Endodermal cell (in vitro differentiated cells): ENCODE measurements at places on chromosomes 5 and 9. TPM values are rescaled to one million over a fixed set of nuclear protein-coding genes. Genes with fewer than 3 reads are reported as not detected.
A peak's percentile ranks its signal among the peaks of the same experiment; 100 is the strongest.

GRCh38 chr9:34126207-34127034 lies at the start of gene DCAF12:
TSS of gene DCAF12 (minus strand) at chr9:34126698. CDS start at chr9:34126431, 267 bp downstream.
- peaks cover 4% of the 10 kb centered on the region for H3K4me1 ChIP-seq
- peak; percentile 96 for DNase-seq
- H3K4me3 ChIP-seq = peak within 1 kb of the TSS; percentile 95
- peaks cover 23% of the 10 kb centered on the region for H3K36me3 ChIP-seq
- H3K27ac ChIP-seq = peak within 1 kb of the TSS; percentile 86

DNA sequence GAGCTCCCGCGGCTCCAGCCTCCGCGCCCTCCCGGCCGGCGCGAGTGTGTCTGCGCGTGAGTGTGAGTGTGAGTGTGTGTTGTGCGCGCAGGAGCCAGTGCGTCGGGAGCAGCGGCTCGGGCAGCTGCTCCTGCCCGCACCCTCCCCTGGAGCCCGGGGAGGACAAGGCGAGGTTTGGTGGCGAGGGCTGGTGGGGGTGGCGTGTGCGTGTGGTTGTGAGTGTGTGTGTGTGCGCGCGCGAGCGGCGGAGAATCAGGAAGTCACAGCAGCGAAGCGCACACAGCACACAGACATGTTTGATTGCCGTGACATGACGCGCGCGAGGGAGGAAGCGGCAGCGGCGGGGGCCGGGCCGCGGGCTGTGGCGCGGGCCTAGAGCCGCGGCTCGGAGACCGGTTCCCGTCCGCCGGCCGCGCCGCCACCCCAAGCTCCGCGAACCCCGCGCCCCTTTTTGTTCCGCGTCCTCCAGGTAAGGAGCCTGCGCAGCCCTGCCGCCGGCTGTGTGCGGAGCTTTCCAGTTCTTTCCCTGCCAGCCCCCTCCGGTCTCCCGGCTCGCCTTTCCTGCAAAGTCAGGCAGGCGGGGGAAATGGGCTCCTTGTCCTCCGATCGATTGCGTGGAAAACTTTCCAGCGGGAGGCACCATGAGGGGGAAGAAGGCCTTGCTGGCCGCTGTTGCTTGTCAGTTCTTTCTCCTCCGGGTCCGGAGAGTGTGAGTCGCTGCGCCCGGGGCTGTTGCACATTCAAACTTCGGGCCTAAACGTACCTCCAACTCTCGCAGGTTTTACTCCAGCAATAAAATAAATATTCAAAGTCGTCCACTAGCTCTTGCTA lies 2.4 kb downstream of the SMARCA2 start:
- H3K4me3 ChIP-seq = peak overlapping the region; percentile 93
- H3K27ac ChIP-seq = no peak overlapping the region
- no peaks in the 10 kb centered on the region for H3K4me1 ChIP-seq
- peaks cover 55% of the 10 kb centered on the region for H3K27me3 ChIP-seq

DNA sequence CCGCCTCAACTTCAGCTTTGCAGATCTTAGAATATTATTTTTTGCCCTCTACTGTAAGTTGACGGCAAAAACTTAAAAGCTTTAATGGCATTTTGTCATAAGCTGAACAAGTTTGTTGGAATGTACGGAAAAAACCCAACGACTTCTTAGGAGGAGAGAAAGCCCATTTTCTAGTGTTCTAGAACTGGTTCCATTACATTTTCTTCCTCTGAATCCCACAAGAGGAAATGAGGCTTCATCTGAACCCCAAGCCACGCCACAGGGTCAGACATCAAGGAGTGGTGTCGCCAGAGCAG lies 113.7 kb downstream of the LHFPL2 start:
- H3K36me3 ChIP-seq = peaks cover 32% of the 10 kb centered on the region
- no peak overlapping the region for H3K27ac ChIP-seq
- no peak overlapping the region for H3K4me3 ChIP-seq
- DNase-seq = no peak
- peaks cover 4% of the 10 kb centered on the region for H3K4me1 ChIP-seq
- H3K27me3 ChIP-seq = no peaks in the 10 kb centered on the region

RETREG1 gene
- 4.1 to 4.6 TPM (median 4.2 TPM) in 3 replicates for total RNA-seq

GRCh38 chr9:133493428-133493827 lies 14.5 kb upstream of the SLC2A6 start:
- no peak overlapping the region for H3K4me3 ChIP-seq
- no peak overlapping the region for H3K27ac ChIP-seq
- H3K36me3 ChIP-seq = no peaks in the 10 kb centered on the region

ZNF483 gene
- 21.0 and 21.4 TPM in 2 replicates for total RNA-seq

DNA sequence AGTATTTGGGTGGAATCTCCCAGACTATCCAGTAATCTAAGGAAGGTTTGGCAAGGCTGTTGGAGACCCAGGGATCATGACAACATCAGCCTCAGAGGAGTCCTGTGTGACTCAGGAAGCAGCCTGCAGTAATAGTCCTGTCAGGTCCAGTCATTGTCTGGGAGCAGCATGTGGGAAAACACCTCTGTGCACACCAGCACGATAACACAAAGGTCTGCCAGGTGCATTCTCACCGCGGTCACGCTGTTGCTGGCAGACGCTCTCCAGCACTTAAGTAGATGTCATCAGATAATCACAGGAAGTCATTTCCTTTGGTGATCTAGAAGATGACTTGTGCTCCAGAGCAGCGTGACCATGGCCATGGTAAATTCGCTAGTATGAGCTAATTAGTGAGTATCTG lies 99.2 kb upstream of the IQGAP2 start:
- H3K27me3 ChIP-seq = no peaks in the 10 kb centered on the region
- no peak overlapping the region for H3K4me3 ChIP-seq
- H3K4me1 ChIP-seq = peaks cover 7% of the 10 kb centered on the region
- DNase-seq = peak; percentile 78

PCDHA9 gene
- total RNA-seq = 0.33 to 0.60 TPM (median 0.48 TPM) in 3 replicates

GRCh38 chr5:17359451-17360011 lies 138.5 kb upstream of the TAF11L2 start:
- no peaks in the 10 kb centered on the region for H3K27me3 ChIP-seq
- no peaks in the 10 kb centered on the region for H3K36me3 ChIP-seq
- H3K4me3 ChIP-seq = no peak overlapping the region
- H3K4me1 ChIP-seq = no peaks in the 10 kb centered on the region
- no peak for DNase-seq
- H3K27ac ChIP-seq = no peak overlapping the region

GNAQ gene
- total RNA-seq = 46.0 to 52.2 TPM (median 48.8 TPM) in 3 replicates

DNA sequence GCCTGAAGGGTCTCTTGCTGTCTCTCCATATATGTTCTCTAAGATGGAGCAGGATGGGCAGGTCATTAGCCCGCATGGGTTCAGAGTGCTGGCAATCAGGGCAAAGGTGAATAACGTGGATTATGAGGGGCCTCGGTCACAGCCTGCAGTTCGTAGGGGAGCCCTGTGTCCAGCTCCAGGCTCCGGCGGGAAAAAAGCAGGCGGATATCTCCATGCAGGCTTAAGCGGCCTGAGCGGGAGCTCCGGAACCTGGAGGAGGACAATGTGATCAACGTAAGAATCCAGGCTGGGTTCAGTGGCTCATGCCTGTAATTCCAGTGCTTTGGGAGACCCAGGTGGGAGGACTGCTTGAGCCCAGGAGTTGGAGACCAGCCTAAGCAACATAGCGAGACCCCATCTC lies 2.2 kb upstream of the STOML2 start:
- no peaks in the 10 kb centered on the region for H3K27me3 ChIP-seq
- H3K36me3 ChIP-seq = peaks cover 56% of the 10 kb centered on the region
- no peak overlapping the region for H3K4me3 ChIP-seq

DNA sequence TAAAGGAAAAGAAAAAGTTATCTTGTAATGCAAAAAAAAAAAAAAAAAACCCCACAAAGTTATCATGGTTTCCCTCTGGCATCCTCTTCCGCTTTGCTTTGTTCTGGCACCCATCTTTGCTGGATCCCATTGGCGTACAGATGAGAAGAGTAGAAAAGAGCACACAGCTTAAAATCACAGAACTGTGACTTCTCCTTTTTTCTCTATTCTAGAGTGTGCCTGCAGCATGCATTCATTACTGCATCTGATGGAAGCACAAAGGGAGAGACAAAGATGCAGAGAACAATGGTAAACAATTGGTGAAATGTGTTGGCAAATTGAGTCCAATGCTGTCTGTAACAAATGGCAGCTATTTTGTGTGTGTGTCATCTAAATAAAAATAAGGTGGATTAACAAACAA lies 440.8 kb upstream of the PIK3R1 start:
- DNase-seq = no peak
- H3K4me1 ChIP-seq = no peaks in the 10 kb centered on the region
- no peaks in the 10 kb centered on the region for H3K36me3 ChIP-seq
- H3K27me3 ChIP-seq = no peaks in the 10 kb centered on the region

ZNF454 gene
- 0.34 to 0.86 TPM in 2 of 3 replicates, not detected in the other for total RNA-seq

ABCA2 gene
- total RNA-seq = 30.0 to 56.2 TPM (median 33.2 TPM) in 3 replicates

GRCh38 chr9:130078547-130078946 lies 24.8 kb downstream of the GPR107 start:
- H3K4me1 ChIP-seq = no peaks in the 10 kb centered on the region
- peaks cover 55% of the 10 kb centered on the region for H3K36me3 ChIP-seq
- no peaks in the 10 kb centered on the region for H3K27me3 ChIP-seq
- H3K4me3 ChIP-seq = no peak overlapping the region

C6 gene
- total RNA-seq = 0.14 TPM in 1 of 2 replicates, not detected in the other

CER1 gene
- 694 to 6,466 TPM (median 767 TPM) in 3 replicates for total RNA-seq

GRCh38 chr9:80994892-80995291 lies 694.5 kb downstream of the TLE1 start:
- H3K27ac ChIP-seq = no peak overlapping the region
- no peak overlapping the region for H3K4me3 ChIP-seq
- DNase-seq = no peak
- no peaks in the 10 kb centered on the region for H3K27me3 ChIP-seq
- no peaks in the 10 kb centered on the region for H3K36me3 ChIP-seq

GRCh38 chr5:351084-351920 lies 29.8 kb downstream of the AHRR start:
- H3K27me3 ChIP-seq = no peaks in the 10 kb centered on the region
- H3K4me1 ChIP-seq = no peaks in the 10 kb centered on the region

- no peaks in the 10 kb centered on the region for H3K27me3 ChIP-seq
- peaks cover 71% of the 10 kb centered on the region for H3K36me3 ChIP-seq
- H3K27ac ChIP-seq = peak overlapping the region; percentile 95
- peaks cover 16% of the 10 kb centered on the region for H3K4me1 ChIP-seq
These were observed 22.1 kb downstream of the GFPT2 start for GRCh38 chr5:180330810-180331646.

DNA sequence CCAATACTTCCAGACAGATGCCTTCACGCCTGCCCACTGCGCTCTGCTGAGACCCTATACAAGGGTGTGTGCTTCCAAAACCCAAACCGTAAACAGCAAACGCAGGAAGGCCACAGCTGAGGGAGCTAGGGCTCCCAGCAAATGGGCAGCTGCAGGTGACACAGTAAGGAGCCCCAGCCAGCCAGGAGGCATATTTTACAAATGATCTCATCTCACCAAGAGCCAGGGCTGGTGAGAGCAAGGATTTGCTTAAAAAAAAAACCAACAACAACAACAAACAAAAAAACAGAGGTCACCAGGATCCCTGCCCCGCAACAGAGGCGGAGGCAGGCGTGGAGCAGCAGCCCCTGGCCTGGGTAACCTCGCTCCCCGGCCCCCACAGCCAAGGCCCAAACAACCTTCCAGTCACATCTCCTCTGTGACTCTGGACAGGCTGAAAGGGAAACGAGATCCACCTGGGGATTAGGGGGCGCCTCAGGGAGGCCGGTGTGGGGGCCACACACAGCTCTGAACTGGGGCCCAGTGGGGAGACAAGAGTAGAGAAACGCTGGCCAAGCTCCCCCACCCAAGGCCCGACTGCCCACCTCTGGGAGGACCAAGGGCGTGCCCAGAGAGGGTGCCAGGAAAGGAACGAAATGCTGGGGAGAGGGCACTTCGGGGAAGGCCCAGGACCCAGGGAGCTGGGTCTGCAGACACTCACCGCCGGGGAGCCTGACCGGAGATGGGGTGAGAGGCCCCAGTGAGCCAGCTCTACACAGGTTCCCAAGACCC lies 3.3 kb downstream of the NACC2 start:
- H3K27ac ChIP-seq = no peak overlapping the region
- H3K36me3 ChIP-seq = peaks cover 4% of the 10 kb centered on the region
- peaks cover 5% of the 10 kb centered on the region for H3K27me3 ChIP-seq
- no peak overlapping the region for H3K4me3 ChIP-seq
- DNase-seq = no peak

- no peaks in the 10 kb centered on the region for H3K4me1 ChIP-seq
- H3K36me3 ChIP-seq = no peaks in the 10 kb centered on the region
- no peak overlapping the region for H3K27ac ChIP-seq
- peak; percentile 51 for DNase-seq
- H3K4me3 ChIP-seq = no peak overlapping the region
- no peaks in the 10 kb centered on the region for H3K27me3 ChIP-seq
These were observed 593.1 kb downstream of the IRX1 start for GRCh38 chr5:4188704-4189103.

- no peaks in the 10 kb centered on the region for H3K36me3 ChIP-seq
- no peak for DNase-seq
- H3K4me3 ChIP-seq = no peak overlapping the region
- no peaks in the 10 kb centered on the region for H3K27me3 ChIP-seq
These were observed 65.2 kb upstream of the FYB1 start for GRCh38 chr5:39284552-39284951.

CRB2 gene
- 0.61 to 1.4 TPM (median 0.75 TPM) in 3 replicates for total RNA-seq

SPATA9 gene
- 0.70 and 0.99 TPM in 2 replicates for total RNA-seq

- no peak overlapping the region for H3K4me3 ChIP-seq
- no peaks in the 10 kb centered on the region for H3K27me3 ChIP-seq
- no peaks in the 10 kb centered on the region for H3K36me3 ChIP-seq
These were observed 4.2 kb upstream of the MINAR2 start for GRCh38 chr5:129743541-129744187.

GRCh38 chr5:171272996-171273970 lies 35.8 kb upstream of the TLX3 start:
- no peaks in the 10 kb centered on the region for H3K4me1 ChIP-seq
- H3K27ac ChIP-seq = no peak overlapping the region
- no peaks in the 10 kb centered on the region for H3K27me3 ChIP-seq
- peak; percentile 77 for DNase-seq
- H3K4me3 ChIP-seq = no peak overlapping the region

GRCh38 chr9:135415586-135415985 lies 64.0 kb upstream of the PPP1R26 start:
- H3K27me3 ChIP-seq = no peaks in the 10 kb centered on the region
- no peak for DNase-seq
- H3K4me3 ChIP-seq = no peak overlapping the region

DNA sequence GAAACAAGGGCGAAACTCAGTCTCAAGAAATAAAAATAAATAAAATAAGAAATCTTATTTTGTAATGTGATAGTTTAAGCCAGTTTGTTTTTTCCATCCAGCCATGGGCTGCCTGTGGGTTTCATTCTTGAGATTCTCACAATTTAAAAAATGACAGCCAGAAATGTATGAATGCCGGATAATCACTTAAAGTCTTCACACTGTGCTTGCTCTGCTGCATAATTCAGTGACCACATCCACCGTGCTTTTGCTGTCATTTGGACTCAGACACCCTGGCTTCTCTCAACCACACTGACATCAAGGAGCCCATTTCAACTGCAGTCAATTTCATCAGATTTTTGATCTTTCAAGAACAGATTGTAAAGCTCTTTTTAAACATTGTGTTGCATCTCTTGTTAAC lies 61.0 kb upstream of the DAPK1 start:
- no peak for DNase-seq
- H3K27ac ChIP-seq = no peak overlapping the region
- peaks cover 6% of the 10 kb centered on the region for H3K4me1 ChIP-seq
- no peak overlapping the region for H3K4me3 ChIP-seq

- no peaks in the 10 kb centered on the region for H3K27me3 ChIP-seq
- no peak overlapping the region for H3K4me3 ChIP-seq
- no peak for DNase-seq
- no peaks in the 10 kb centered on the region for H3K4me1 ChIP-seq
- H3K27ac ChIP-seq = no peak overlapping the region
- no peaks in the 10 kb centered on the region for H3K36me3 ChIP-seq
These were observed 472.1 kb upstream of the TNC start for GRCh38 chr9:115590011-115590410.
